ENCODE measurements at places on chromosomes 2 and 18.

DNA sequence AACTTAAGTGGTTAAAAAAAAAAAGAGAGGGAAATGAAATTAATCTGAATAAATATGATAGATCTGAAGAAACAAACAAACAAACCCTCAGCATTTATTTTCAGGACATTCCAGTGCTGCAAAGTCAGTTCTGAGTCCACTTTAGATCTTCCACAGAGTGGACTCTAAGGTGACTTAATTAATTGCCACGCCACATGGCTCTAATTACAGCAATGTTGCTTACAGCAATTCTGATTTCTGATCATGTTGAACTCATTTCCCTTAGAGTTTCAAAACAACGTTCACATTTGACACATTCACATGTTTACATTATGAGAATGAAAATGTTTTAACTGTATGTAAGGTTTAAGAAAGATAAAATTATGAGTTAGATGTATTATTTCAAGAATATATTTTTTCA, 38.6 kb upstream of the RASGRP3 start:
- DNase-seq, result no peak

DNA sequence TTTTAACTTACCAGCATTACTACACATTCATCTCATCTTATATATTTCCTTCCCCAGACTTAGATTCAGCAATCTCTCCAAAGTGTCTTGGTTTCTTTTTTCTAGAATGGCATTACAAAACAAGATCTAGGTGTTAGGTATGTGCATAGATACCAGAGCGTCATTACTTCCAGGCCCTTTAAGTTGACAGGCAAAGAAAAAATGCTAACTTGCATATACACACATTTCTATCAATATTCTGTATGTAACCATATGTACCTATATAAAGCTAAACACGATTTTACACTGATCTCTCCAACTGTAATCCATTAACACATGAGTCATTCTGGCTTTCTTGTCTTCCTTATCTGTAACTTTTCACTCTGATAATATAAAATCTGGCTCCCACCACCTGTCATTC, 503.8 kb upstream of the NRXN1 start:
- DNase-seq, result no peak

DNA sequence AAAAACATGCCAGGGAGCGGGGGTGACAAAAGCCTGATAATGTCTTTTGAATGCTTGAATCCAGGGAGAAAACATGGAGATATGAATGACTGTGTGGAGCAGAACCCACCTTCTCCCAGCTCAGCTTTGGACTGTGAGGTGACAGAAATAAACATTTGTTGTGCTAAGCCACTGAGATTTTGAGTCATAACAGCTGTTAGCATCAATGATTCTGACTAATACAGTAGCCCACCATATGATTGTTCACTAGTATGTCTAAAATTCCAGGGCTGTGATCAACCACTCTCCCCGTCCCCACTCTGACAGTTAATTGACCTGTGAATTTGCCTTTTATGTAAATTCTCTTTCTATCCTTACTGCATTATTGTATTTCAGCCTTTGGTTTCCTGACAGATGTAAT, 69.1 kb downstream of the PDK1 start:
- DNase-seq, result no peak

- DNase-seq, result no peak
Observed at GRCh38 chr2:100010606-100011005, 131.8 kb downstream of the AFF3 start.

DNA sequence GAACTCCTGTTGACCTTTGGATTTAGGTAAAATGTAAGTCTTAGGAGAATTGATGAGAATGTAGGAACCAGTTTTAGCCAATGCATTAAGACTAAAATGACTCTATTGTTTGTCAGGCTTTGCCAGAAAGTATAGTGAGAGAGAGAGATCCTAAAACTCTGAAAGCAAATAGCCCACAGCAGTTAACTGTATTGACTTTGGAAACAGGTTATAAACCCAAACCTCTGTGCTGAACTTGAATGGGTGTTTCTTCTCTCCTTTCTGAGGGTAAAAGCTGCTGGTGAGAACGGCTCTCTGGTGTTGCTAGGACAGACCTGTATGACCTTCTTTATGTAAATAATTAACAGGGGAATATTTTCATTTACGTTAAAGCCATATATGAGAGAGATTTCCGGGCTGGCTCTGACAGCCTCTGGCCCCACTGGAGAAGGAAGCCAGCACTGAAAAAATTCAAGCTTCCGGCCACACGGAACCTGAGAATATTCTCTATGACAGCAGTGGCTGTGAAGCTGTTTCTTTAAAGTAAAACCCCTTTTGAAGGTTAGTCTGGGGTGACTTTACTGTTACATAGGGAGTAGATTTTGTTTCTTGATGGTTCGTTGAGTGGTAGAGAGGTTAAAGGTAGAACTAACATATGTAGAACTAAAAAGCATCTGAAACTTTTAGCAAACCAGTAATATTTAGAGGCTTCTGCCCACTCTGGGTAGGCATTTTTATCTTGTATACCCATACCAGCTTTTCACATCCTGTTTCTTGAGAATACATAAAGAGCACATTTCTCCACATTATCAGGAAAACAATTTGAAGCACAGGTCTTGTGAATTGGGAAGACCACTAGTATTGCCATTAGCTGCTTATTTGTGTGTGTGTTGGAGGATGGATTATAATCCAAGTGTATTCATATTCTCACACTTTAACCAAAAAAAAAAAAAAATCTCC, 123.8 kb downstream of the SPTBN1 start:
- DNase-seq, result no peak

- no peak for DNase-seq
Observed at GRCh38 chr2:129369437-129369836, 610.0 kb upstream of the RAB6C start.

GRCh38 chr18:6310714-6311113, 104.0 kb downstream of the L3MBTL4 start:
- no peak for DNase-seq

- DNase-seq, result no peak
Observed at GRCh38 chr2:6168485-6168884, 476.3 kb downstream of the SOX11 start.

DNA sequence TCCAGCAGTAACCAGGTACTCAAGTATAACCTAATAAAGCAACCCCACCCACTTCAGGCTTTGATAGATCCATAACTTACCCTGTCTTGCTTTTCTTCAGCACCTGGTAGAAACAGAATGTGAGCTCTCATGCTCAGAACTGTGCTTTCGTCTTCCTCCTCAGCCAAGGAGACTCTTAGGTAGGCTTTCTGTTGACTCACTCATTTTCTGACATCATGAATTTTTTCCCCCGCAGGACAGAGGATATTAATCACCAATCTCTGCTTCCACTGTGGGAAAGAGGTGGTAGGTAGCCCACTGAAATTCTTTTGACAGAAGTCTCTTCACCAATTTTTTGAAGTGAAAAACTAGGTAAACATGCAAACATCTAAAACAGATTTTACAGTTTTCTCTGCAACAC, 241.2 kb upstream of the KCNJ3 start:
- no peak for DNase-seq

GRCh38 chr18:48367557-48367956, 41.6 kb downstream of the ZBTB7C start:
- DNase-seq, result no peak

GRCh38 chr2:208069186-208069585, 43.9 kb upstream of the PLEKHM3 start:
- no peak for DNase-seq

- DNase-seq, result no peak
Observed at GRCh38 chr18:37388413-37388812, 177.2 kb downstream of the CELF4 start.

DNA sequence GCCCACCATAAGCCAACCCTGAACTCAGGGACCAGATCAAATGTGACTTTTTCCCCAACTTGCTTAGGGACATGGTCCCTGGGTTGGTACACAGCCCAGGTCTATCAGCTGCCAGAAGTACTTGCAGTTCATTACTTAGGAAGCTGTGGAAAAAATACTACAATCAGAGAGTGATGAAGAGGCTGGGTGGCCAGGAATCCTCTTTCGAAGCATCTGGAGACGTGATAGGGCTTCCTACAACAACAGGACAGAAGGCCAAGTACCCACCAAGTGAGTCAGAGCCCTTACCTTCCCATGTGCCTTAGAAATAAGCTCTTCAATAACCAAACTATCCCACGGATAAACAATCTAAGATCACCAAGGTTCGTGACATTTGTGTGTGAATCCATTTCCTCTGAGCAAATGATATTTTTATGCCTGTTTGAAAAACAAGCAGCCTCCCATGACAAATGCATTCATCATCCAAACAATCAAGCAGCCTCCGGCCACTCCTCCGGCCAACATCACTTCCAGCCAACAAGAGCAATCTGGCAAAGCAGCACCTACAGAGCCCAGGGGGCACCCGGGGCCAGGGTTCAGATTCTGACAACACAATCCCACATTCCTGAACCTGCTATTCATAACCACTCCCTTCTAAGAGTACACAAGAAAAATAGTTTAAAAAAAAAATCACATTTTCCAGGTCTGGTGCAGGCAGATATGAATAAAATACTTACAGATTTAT, 26.4 kb downstream of the TBC1D8 start:
- DNase-seq, result no peak

DNA sequence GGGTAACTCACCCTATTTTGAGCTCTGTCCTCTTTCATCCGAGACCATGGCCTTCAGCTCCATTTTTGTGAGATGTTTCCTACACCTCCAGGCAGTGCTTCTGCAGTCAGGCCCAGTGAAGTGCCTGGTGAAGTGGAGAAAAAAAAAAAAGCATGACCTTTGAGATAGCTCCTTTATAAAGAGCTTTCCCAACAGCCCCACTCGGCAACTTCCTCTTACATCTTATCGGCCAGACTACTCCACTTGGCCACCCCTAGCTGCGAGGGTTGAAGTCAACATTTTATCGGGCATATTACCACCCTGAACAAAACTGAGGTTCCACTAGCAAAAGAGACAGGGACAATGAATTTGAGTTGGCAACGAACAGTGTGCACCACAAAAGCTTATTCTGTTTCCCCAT, 124.8 kb upstream of the RNF152 start:
- no peak for DNase-seq

DNA sequence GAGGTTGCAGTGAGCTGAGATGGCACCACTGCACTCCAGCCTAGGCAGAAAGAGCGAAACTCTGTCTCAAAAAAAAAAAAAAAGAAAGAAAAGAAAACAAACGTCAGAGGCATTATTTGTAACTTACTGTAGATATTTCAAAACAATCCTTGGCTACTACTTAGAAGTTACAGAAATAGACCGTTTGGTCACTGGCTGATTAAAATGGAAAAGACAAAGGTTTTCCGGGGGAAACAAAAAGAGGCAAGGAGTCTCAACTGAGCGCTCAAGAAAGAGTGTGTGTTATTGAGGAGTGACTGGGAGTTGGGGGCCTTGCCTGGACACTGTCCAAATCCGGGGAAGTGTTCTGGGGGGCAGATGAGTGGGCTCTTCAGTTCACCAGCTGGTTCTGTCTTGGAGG, 47.6 kb downstream of the TEX44 start:
- DNase-seq, result no peak

GRCh38 chr18:70423988-70424387, 135.1 kb downstream of the SOCS6 start:
- no peak for DNase-seq

DNA sequence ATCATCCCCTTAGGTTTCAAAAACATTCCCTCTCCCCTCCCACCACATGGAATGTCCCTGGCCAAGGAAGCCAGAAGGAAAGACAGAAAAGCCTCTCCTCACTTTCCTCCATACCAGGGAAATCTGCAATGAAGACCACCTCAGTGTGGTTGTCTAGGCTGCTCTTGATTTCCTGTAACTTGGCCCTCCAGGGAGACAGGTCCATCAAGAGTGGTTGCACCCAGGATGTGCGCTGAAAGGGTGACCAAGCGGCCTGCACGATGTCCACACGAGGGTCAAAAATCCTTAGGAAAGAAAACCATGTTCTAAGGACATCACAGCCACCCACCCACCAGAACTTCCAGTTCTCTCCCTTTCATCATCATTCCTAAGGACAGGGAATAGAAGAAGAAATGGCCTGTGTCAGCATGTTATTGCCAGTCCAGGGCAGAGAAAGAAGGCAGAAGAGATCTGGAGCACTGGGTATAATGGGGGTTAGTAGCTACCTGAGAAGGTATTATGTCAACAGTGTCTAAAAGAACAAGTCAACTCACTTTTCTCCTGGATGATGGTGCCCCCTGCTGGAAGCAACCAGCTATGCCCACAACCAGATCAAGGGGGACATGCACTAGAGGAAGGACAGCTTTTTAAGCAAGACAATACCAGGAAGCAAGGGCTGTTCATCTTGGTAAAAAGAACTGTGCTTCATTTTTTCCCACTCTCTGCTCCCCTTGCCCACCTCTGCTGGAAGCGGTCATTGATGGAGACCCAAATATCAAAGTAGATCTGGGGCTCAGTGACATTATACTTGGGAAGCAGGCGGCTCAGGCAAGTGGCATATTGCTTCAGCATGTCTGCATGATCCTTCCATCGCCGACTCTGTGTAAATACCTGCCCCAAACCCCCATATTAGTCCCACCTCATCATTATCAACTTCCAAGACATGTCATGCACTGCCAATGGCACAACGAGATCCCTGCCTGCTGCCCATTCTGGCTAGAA, 9.3 kb downstream of the GGCX start:
- DNase-seq, result peak; percentile 55

DNA sequence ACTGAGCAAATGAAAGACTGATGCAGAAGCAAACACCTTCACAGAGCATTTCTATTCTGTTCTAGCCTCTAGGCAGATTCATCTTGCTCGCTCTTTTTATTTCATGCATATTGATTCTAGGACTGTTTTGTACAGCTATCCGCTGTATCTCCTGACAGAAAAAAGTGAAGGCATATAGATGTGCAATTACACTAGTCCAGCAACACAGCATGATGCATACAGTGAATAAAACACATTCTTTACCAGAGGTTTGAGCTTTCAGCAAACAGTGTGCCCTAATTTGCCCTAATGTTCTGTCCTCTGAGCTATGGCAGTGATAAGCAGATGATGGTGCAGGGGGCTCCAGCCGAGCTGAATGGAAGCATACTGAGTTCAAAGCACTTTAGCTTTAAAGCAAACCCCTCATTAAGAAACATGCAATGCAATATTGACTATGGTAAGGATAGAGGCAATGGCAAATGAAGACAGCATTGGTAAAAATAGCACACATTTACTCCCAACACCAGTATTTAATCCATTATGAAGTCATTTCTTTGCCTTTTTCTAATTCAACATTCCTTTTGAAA, 141.2 kb upstream of the RGPD4 start:
- no peak for DNase-seq

GRCh38 chr2:148877403-148877740, 2.3 kb downstream of the KIF5C start:
- DNase-seq, result no peak

DNA sequence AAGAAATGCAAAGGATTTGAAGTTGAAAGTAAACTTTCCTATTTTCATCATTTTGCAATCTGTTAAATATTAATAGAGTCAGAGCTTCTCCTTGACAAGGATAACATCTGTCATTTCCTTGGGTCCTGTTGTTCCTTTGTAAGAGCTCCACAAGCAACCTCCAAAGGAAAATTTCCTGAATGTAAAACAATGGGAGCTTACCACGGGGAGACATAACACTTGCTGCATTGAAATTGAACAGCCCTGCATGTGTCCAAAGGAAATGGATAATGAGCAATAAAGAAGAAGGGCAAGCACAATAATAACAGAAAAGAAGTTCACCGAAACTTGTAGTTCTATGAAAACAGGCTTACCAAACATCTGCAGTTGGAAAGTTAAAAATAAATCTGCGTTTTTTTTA, 42.0 kb upstream of the SCG2 start:
- no peak for DNase-seq

Data from stimulated activated CD8-positive, alpha-beta memory T cell treated with anti-CD3 and anti-CD28 coated beads, Interleukin-15, amount 100 ng/mL, for 24 hours (primary cell).